H1 (cell line): ENCODE measurements at places on chromosomes 12 and 14. TPM values are rescaled to one million over a fixed set of nuclear protein-coding genes. Genes with fewer than 3 reads are reported as not detected.

Gene C14orf119
- total RNA-seq = 78.1 and 91.2 TPM in 2 replicates

DNA sequence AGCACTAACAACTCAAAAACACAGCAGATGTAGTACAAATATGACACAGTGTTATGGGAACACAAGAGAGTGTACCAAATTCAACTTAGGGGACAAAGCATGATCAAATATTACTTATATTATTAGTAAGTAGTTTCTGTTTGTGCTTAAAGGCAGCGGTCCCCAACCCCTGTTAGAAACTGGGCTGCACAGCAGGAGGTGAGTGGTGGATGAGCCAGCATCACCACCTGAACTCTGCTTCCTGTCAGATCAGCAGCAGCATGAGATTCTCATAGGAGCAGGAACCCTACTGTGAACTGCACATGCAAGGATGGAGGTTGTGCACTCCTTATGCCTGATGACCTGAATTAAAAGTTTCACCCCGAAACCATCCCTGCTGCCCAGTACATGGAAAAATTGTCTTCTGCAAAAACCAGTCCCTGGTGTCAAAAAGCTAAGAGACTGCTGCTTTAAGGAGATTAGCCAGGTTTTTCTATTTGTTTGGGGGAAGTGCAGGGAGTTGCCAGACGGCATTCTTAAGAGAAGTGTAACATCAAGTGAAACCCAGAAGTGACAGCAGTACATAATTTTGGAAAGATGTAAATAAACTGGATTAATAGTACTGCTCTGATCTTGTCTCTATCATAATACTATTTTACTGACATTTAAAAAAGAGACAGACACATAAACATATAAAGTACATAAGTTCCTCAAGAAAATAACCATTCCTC lies 26.7 kb downstream of the GTF2A1 start:
- DNase-seq = no peak

DNA sequence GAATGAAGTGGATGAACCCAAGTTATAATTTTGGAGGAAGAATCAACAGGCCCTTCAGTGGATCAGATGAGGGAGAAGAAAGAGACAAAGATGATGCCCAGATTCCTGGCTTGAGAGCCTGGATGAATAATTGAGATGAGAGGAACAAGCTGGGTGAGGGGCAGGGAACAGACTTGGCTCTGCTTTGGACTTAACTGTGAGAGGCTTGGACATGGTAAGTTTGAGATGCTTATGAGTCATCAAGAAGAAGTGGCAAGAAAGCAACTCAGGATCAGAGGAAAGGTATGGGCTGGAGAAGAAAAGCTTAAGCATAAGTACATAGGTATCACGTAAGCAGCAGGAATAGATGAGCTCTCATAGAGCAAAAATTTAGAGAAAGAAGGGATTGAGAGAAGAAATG lies 55.3 kb downstream of the FIGNL2 start:
- no peak for DNase-seq

GRCh38 chr12:24719293-24719721 lies 229.6 kb downstream of the BCAT1 start:
- DNase-seq = no peak

GRCh38 chr12:123013185-123014095 lies 33.0 kb downstream of the ARL6IP4 start:
- DNase-seq = no peak

DNA sequence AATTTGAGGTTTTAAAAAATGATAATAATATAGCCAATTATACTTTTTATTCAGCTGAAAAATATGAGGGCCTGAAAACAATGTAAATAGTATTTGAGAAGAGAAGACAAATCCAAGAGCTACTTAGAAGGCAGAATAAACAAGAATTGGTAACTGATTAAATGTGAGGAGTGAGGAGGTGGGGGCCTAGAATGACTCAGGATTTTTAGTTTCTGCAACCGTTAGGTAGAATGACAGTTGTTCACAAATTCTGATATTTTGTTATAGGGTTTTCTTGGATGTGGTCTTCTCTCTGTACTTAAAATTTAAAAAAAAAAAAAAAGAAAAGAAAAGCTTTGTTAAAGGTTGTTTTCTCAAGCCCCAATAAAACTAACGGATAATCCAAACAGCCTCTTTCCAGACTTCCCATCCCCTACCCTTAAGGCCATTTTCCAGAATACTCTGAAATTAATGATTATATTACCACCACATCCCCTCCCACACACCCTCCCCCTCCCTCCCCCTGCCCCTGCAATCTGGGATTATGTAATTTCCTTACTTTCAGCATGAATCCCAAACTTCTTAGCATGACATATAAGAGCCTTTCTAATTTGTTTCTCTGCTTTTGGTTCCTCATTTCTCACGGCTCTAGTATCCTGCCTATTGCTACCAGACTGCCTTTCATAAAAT lies 50.4 kb downstream of the LRP6 start:
- no peak for DNase-seq

GRCh38 chr12:51751661-51752060 lies 96.9 kb downstream of the FIGNL2 start:
- DNase-seq = no peak

- peak; percentile 67 for DNase-seq
Measured at GRCh38 chr12:130514149-130514551, 176.5 kb downstream of the PIWIL1 start.

- DNase-seq = no peak
Measured at GRCh38 chr12:124742111-124742510, 121.6 kb downstream of the SCARB1 start.

DNA sequence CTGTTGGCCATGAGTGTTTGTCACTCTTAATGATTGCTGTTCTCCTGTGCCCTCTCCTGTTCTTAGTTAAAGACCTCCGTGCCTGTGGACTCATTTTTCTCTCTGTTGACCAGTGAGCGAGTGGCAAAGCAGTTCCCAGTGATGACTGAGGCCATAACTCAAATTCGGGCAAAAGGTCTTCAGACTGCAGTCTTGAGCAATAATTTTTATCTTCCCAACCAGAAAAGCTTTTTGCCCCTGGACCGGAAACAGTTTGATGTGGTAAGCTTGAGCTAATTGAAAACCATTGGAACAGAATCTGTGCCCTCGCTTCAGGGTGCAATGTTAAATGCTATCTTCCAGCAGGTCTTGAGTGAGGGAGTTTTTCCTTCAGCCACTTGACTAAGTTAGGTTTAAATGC lies 19.8 kb downstream of the ACAD10 start:
- DNase-seq = no peak

GRCh38 chr12:223841-224240 lies 9.9 kb upstream of the SLC6A12 start:
- DNase-seq = no peak

DNA sequence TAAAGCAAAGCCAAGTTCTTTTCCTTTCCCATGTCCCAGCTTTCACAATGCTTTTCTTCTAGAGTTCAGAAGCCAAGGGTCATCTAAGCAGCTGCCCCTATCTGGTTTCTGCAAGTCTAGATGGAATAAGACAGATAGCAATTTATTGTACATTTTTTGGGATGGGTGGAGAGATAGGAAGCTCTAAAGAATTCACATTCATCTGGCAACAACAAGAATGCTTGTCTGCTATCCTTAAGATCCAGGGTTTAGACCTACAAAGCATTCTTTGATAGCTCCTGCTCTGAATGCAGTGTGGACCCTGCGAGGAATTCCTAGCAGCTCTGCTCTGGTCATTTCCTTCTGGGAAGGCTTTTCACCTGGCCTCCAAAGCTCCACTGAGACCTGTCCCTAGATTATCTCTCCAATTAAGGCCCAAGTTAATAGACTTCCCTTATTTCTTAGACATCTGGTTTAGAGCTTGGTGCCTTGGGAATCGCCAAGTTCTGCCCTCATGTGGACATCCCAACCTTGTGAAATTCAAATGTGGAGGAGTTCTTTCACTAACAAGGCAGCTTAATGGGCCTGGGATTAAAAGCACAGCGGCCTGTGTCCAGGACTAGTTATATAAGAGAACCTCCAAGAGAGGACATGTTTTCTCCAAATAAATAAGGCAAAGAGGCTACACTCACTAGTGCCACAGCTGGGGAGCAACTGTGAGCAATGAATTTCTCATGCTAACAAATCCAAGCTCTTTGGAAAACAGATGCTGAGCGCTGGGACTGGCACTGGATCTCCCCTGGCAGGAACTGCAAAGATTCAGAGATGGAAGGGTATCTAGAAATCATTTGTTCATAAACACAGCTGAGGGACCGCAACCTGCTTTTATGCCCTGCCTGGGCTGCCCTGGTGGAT lies 384.5 kb upstream of the DDHD1 start:
- DNase-seq = no peak

DNA sequence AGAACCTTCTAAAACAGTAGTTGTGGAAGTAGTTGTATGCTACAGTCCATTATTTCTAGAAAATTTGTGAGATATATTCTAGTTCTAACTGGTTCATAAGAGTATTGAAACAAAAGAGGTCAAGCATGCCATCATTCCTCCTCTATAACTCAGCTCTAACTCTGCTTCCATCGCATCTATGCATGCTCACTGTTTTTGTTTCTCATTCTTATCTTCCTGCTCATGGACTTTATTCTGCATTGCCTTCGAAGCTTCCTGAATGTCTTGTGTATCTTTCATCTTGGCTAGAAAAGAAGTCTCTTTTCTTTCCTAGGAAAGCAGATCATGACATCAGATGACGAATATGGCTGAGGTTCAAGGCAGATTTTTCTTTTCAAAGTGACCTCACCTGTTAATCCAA lies 402 bp downstream of the LMNTD1 start:
- no peak for DNase-seq

Gene KERA
- not detected in 2 replicates for total RNA-seq

Gene TMEM121
- not detected in 2 replicates for total RNA-seq

DNA sequence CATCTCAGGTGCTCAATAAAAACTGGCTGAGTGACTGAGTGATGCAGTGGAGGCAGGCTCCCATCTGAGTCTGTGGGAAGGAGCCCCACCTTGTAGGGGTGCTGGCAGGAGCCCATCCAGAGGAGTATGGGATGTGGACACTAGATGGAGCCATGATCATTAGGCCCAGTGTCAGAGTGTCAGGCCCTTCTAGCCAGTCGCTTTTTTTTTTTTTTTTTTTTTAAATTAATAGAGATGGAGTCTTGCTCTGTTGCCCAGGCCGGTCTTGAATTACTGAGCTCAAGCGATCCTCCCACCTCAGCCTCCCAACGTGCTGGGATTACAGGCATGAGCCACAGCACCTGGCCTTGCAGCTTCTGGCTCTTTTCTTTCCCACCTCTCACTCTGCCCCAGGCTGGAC lies 11.5 kb downstream of the RITA1 start:
- DNase-seq = peak; percentile 72

DNA sequence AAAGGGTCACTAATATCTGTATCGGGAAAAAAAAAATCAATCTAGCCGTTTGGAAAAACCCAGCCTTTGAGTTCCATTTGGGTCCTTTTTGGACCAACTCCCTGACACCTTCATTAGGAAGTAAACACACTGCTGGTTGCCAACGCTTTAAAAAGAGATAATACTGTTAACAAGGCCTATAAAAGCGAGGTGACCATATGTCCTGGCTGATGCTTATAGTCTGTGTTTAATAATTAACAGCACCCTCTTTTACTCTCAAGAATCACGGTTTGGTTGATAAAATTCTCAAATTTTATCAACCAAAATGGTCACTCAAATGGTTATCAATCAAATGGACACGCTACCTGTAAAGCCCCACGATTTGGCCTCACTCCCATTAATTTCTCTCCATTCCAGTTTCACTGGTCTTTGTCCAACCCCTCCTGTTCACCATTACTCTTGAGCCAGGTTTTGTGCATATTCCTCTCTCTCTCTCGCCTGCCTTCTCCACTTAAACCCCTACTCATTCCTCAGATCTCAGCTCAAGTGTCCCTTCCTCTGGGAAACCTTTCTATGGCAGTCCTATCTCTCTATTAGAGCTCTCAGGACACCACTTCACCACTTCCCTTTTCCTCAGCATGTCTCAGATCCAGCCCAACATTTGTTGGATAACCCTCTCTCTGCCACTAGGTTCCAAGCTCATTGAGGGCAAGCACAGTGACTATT lies 9.5 kb downstream of the BTG1 start:
- no peak for DNase-seq
